ENCODE measurements at places on chromosomes 3 and 15. TPM values are rescaled to one million over a fixed set of nuclear protein-coding genes. Genes with fewer than 3 reads are reported as not detected.

DNA sequence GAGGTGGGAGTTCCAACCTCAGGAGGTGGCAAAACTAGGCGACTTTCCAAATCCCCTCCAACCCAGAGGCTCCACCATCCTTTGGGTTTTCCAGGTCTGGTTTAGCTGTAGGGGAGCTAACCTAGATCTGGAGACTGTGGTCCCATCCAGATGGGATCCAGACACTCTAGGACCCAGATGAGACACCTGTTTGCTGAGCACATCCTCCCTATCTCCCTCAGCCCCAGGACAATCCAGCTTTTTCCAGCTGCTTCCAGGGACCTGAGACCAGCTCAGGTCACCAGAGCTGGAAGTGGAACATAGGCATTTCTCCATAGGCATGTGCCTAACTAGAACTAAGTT is 18.2 kb downstream of the CRTAP start:
- H3K27ac ChIP-seq: no peak overlapping the region
- H3K4me3 ChIP-seq: no peak overlapping the region
- H3K36me3 ChIP-seq: peaks cover 60% of the 10 kb centered on the region
- no peaks in the 10 kb centered on the region for H3K27me3 ChIP-seq
- H3K4me1 ChIP-seq: 0 out of 2 replicates have a peak, but pooled peaks cover 3% of the 10 kb centered on the region

GRCh38 chr15:34240537-34240936 is 15.7 kb downstream of the EMC4 start:
- peaks cover 33% of the 10 kb centered on the region for H3K36me3 ChIP-seq
- H3K4me1 ChIP-seq: peaks cover 38% of the 10 kb centered on the region
- H3K27me3 ChIP-seq: no peaks in the 10 kb centered on the region
- no peak for DNase-seq
- no peak overlapping the region for H3K4me3 ChIP-seq

DNA sequence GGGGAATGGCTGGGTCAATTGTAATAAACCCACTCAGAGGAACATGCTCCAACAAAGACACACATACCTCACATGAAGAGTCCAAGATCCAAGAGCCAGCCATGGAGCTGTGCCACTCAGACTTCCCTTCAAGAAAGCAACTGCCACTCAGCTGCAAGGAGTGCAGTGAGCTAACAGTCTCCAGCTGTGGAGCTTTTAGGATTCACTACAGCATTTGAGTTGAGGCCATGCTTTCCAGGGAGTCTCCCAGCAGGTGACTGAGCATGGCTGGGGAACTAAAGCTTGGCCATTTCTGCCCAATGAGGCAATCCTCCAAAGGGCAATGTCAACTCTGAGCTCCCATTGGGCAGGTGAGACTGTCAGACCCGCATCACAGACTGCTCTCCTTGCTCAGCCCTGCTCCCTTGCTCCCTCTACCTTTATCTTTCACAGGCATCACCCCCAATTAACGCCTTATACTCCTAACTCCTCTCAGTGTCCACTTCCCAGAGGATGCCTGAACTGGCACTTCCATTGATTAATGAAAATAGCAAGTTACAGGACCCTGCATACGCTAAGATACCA is 165.3 kb upstream of the CTNNB1 start:
- peaks cover 77% of the 10 kb centered on the region for H3K27me3 ChIP-seq
- no peak overlapping the region for H3K4me3 ChIP-seq
- no peak for DNase-seq

DNA sequence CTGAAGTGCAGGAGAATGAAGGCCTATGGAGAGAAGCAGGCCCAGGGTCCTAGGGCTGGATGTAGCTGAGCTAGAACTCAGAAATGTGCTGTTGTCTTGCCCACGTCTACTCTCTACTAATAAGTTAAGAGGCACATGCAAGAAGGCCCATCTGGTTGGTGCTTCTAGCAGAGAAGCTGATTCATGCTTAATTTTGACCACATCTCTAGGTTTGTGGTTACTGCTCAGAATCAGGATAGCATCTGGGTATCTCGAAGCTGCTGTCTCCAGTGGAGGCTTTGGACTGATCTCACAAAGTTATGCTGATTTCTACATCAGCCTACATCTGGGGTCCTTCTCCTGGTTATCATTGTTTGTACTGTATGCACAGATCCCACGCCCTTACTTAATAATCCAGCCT is 87.3 kb downstream of the CACNA1D start:
- H3K4me1 ChIP-seq: no peaks in the 10 kb centered on the region
- no peak for DNase-seq
- peaks cover 67% of the 10 kb centered on the region for H3K27me3 ChIP-seq
- no peaks in the 10 kb centered on the region for H3K36me3 ChIP-seq

DNA sequence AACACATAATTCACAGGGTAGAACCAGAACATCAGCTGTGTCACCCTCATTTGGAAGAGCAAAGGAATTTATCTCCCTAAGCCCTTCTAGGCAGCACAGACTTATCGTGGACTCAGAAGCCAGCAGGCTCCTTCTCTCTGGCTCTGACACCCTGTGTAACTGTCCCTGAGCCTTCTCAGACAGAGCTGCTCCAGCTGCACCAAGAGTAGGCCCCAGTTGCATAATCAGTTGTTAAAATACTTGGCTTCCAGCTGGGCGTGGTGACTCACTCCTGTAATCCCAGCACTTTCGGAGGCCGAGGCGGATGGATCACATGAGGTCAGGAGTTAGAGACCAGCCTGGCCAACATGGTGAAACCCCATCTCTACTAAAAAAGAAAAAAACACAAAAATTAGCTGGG is 49.4 kb upstream of the ACVR2B start:
- H3K27me3 ChIP-seq: no peaks in the 10 kb centered on the region
- no peak overlapping the region for H3K27ac ChIP-seq
- no peak overlapping the region for H3K4me3 ChIP-seq
- peak; percentile 57 for DNase-seq
- no peaks in the 10 kb centered on the region for H3K4me1 ChIP-seq

- no peaks in the 10 kb centered on the region for H3K27me3 ChIP-seq
- no peaks in the 10 kb centered on the region for H3K36me3 ChIP-seq
- no peak overlapping the region for H3K4me3 ChIP-seq
- H3K27ac ChIP-seq: no peak overlapping the region
- DNase-seq: no peak
- peaks cover 26% of the 10 kb centered on the region for H3K4me1 ChIP-seq
Measured at GRCh38 chr3:126907557-126907956, 75.4 kb upstream of the PLXNA1 start.

CNTN4 gene
- total RNA-seq: not detected

Measured in PC-3 (cell line).